RWPE2 (cell line): ENCODE measurements at places on chromosomes 5 and 9.

DNA sequence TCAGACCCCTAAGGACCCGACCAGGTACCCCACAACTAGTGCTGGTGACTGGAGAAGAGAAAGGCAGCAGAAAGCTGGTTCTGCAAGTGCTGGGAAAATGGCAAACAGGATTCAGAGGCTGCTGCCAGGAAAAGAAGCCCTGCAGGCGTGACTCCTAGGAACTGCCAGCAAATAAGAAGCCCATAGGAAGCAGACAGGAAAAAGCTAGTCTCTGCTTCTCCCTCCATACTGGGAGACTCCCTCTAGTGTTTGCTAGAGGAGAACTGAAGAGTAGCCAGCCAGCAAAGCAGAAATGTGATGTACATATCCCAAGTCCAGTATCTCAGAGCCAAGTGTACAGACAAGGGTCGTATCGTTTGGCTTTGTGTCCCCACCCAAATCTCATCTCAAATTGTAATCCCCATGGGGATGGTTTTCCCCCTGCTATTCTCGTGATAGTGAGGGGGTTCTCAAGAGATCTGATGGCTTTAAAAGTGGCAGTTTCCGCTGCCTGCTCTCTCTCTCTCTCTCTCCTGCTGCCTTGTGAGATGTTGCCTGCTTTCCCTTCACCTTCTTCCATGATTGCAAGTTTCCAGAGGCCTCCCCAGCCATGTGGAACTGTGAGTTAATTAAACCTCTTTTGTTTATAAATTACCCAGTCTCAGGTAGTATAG is 38.1 kb upstream of the TUSC1 start:
- no peak for DNase-seq

DNA sequence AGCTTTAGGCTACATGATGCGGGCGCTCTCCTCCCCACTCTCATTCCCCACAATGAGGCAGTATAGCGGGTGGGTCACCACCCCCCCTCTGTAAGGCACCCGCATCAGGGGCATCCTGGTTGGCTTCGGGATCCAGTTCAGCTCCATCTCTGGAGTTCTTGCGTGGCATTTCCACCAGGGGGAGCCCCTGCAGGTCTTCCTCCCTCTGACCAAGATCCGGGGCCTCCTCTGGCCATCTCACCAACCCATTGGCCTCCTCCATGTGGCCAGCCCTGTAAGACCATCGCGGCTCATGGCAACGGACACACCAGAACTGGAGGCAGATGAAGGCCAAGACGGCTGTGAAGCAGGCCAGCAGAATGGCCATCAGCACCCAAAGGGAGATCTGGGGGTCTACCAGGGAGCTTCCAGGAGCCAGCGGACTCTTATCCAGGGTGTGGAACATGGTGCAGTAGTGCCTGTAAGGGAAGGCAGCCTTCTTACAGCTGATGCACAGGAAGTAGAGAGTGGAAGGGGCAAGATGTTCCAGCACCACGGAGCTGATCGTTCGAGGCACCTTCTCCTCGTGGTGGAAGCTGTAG is 77.0 kb downstream of the CYFIP2 start:
- DNase-seq, result no peak

- peak; percentile 44 for DNase-seq
Measured at GRCh38 chr5:1277781-1278180, 17.1 kb downstream of the TERT start.

DNA sequence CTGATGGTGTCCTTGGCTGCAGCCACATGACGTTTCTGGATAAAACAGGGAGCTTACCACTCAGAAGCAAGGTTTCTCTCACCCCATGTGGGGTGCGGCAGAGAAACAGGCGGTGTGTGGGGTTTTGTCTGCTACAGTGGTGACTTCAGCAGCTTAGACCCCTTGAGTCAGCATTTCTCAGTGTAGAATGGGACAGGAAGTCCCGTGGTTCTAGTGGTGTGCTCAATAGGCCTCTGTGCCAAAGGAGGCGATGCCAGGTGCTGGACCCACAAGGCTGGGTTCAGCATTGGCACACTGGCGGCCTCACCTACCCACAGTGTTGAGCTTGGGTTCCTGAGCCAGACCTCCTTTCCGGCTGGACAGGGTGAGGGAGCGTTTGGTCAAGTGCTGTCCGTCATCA is 125.2 kb upstream of the SMIM23 start:
- DNase-seq, result no peak

DNA sequence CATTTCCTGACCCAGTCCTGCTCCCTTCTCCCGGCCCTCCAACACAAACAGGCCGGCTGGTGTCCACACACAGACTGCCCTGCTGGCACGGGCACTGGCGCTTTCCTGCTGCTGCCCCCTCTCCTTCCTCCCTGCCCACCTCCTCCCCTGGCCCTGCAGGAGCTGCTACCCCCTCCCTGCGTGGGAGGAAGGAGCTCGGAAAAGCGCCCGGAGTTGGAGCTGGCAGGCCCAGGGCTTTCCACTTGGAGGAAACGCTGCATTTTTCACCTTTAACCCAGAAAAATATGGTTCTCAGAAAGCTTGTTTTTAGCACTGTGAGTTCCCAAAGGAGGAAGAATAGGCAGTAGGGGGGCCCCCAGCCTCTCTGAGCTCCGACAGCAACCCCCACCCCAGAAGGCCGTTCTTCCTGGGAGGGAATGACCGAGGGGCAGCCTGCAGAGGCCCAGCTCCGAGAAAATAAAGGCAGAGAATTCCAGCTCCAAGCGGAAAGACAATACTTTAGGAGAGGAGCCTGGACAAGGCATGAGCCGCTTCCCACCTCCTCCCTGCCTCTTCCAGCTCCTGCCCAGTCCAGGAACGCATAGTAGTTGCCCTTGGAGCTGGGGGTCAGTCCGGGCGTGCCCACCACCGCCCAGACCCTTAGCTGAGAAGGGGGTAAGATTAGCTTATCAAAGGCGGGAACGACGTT is 88.9 kb downstream of the LIFR start:
- DNase-seq, result no peak

- no peak for DNase-seq
Measured at GRCh38 chr5:167713896-167714295, 577.5 kb upstream of the WWC1 start.

DNA sequence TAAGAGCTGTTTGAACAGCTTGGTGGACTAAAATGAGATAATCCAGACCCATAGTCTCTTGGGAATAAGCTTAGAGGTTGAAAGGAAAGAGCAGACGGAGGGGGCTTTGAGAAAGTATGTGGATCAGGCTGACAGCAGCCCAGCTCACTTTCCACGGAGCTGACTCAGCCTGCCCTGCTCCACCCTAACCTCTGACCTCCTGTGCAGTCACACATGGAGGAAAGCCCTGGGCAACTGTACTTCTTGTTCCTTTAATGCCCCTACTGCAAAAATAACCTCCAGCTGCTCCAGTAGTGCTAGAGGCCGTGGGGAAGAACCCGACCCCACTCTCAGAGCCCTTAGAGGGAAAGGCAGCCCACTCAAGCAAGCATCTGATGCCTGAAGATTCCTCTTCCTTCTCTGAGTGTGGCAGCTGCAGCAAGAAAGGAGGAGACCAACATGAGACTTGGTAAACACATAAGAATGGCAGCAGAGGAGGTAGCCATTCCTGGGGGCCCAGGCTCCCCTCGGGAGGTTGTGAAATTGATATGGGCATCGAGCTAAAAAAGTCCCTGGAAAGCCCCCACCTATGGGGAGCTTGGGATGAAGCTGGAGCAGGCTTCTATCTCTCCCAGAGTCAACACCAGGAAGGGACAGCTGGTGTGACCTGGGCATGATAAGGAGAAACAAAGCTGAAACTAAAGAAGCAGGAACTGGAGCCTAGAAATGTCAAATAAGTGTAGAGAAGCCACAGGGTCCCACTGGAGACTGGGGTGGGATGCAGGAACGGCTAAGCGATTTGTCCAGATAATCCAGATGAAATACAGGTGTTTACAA is 204.3 kb downstream of the PIK3R1 start:
- no peak for DNase-seq

DNA sequence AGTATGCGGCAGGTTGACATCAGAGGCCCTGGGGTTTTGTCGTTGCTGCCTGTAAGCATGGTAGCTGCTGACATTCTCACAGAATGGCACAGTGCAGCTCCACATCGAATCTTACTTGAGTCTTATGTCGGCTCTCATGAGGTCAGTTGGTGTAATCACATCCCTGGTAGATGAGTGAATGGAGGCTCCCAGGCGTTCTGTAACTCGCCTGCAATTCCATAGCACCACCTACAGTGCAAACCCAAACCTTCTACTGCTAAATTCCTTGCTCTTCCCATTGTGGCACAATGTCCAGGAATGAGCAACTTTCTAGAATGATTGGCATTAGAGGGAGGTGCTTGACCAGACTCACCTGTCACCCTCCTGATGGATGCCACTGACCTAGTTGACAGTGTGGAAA is 578.4 kb downstream of the CCDC171 start:
- no peak for DNase-seq

DNA sequence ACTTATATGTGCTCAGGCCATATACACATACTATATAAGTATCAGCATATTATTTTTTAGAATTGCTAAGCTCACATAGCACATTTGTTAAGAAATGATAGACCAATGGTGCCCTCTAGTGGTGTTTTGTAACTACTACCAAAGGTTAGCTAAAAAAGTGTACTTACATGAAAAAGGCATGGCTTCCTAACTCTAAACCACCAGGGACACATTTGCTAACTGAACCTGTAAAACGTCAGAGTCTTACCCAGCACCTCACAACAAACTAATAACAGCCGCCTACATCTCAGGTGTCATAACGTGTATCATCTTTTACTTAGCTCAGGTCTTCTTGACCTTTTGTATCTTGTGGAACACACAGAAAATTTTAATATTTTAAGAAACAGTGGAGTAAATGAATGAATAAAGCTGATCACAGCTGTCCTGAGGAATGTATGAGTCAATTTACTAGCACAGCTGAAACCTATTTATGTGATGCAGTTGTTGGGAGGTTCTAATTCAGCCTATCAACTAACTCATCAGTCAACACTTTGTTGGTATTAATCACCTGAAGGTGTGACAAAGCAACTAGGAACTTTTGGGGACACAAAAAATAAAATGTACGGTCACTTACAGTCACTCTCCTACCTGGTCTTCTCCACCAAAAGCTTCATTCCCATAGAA is 72.9 kb downstream of the BAAT start:
- no peak for DNase-seq

DNA sequence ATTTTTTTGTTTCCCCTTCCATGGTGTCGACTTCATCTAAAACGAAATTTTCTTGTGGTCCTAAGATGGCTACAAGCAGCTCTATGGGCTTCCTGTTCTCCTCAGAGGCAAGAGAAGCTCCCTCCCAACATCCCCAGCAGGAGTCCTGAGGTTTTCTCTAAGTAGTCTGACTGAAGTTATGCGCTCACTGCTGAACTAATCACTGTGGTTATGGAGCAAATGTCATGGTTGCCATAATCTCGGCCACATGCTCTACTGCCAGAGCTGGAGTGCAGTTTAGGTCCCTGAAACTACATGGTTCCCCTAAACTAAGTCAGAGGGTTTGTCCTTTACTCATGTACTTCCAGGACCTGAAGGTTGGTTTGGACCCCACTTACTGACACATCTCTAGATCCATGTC is 68.0 kb upstream of the MAMDC2 start:
- no peak for DNase-seq

DNA sequence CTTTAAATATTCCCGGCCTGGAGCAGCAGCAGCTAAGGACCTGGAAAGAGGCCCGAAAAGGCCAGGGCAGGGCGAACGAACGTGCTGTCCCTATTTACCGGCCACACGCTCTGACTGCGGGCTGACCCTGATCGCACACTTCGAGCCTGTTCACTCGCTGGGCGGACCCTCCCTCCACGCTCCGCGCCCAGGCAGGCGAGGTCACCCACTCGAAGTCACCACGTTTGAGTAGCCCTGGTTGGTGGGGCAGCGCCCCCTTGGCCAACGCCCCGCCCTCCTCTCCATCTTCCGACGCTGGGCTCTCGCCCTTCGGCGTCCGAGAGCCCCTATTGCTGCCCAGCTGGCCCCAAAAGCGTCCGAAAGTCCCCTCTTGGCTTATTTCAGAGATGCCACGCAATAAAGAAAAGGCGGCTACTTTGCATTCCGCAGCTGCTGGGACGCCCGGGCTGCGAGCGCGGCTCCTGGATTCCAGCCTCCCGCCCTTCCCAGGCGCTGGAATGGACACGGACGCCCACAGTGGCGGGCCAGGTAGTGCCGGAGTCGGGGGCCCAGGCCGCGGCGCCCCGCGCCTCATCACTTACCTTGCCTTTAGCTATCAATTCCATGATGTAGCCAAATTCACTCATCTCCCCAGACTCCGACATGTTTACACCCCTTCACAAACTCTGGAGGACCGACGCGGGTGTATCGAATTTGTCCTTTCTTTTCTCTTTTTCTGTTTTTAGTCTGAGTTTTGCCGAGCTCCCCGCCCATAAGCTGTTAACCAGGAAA is 9.9 kb upstream of the TRIM36 start:
- DNase-seq, result no peak

DNA sequence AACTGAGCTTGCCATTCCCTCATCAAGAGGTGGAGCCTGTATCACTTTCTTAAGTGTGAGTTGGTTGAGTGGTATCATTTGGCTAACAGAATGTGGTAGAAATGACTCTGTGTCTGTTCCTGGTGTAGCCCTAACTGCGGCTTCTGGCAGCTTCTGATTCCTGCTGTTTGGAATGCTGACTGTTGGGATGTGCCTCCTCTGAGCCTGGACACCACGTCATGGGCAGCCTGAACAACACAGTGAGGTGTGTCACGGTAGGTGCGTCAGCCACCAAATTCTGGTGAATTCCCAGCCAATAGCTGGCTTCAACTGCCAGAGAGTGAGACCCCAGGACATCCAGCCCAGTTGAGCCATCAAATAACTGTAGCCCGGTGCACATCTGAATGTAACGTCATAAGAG is 6.1 kb upstream of the C9orf152 start:
- DNase-seq, result no peak

GRCh38 chr5:102031711-102032110 is 264.4 kb downstream of the SLCO4C1 start:
- DNase-seq, result no peak

DNA sequence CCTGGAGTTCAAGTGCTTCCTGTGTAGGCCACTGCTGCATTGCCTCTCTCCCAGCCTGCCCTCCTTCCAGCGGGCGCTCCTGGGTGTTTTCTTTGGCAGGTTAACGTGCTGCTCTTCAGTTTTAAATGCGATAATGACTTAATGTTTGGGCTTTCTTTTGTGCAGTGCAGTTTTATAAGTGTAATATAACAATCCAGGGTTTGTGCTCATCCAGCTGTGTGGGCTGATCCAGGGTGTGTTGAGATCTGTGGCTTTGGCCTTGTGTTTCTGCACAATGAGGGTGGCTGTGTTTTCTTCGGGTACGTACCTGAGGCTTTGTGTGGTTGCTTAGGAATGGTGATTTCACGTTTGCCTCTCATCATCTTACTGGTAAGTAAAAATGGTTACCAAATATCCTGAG is 50.6 kb downstream of the PCSK5 start:
- no peak for DNase-seq

DNA sequence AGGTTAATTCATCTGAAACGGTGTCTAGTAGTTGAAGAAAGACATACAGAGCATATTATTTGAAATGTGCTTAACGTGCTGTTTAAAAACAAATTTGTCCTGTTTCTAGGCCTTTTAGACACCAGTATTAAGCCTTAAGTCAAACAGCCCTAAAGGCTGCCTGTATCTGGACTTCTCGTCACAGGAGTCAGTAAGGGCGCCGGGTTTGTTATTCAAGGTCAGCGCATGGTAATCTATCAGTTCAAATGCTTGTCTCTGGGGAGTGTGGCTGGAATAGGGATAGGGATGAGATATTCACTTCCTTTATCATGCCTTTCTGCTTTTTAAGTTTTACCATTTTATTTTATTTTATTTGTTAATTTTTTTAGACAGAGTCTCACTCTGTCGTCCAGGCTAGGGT is 9.4 kb upstream of the CNOT6 start:
- peak; percentile 16 for DNase-seq
